ENCODE measurements at places on chromosomes 3 and 15.

DNA sequence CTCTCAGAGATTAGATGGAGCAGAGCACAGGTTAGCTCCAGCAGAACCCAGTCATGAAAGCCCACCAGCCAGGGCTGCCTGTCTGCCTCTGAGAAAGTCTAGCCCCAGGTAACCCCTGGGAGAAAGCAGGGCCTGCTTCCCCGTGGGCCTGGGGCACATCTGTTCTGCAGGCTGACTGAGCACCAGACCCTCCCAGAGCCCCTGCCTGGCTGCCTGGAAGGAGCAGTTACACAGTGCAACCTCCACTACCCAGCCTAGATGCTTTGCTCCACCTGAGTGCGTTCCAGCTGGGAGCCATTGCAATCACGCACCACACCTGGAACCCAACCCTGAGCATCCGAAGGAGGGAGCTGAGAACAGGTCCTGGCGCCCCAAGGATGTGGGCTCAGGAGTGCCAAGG is 24.7 kb upstream of the OR5K4 start:
- no peak for DNase-seq

- DNase-seq, result no peak
Measured at GRCh38 chr3:27456554-27456953, 27.6 kb downstream of the SLC4A7 start.

- no peak for DNase-seq
Measured at GRCh38 chr3:134801204-134801958, 6.3 kb downstream of the EPHB1 start.

GRCh38 chr15:40279437-40280141 is 3.3 kb downstream of the ANKRD63 start:
- peak; percentile 63 for DNase-seq

- no peak for DNase-seq
Measured at GRCh38 chr15:87971076-87971475, 285.5 kb downstream of the NTRK3 start.

DNA sequence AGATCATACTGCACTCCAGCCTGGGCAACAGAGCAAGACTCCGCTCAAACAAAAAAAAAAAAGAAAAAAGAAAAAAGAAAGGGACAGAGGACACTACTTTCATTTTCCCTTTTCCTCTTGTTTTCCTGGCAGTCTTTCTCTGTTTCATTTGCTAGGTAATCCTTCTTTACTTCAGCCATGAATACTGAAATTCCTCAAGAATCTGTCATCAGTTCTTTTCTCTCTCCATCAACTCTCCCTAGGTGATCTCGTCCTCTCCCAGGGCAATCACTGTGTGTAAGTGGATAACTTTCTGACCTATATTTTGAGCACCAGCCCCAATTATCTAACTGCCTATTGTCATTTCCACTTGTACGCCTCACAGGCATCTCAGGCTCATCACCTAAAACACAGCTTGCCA is 51.5 kb downstream of the TTC23 start:
- DNase-seq, result peak; percentile 12

- no peak for DNase-seq
Measured at GRCh38 chr3:82957696-82958095, 1196.3 kb upstream of the GBE1 start.

GRCh38 chr3:194472290-194472920 is 14.4 kb downstream of the ATP13A3 start:
- DNase-seq, result peak; percentile 90

DNA sequence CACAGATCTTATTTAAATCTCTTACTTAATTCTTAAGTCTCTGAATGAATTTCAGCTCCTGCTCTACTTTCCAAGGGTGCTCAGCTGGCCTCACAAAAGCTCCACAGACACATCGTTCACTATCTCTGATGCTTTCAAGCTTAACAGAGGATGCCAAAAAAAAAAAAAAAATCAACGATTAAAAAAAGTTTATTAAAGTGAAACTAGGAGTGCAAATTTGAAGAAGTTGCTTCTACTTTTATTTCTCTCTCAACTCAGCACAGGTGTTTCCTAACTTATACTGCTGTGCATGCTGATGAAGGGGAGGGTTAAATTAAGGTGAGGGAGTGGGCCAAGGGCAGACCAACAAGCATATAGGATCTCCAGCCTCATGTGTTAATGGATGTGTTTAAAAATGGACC is 157.2 kb downstream of the TIGIT start:
- DNase-seq, result no peak

GRCh38 chr15:32893421-32893820 is 175.6 kb downstream of the GREM1 start:
- DNase-seq, result no peak

DNA sequence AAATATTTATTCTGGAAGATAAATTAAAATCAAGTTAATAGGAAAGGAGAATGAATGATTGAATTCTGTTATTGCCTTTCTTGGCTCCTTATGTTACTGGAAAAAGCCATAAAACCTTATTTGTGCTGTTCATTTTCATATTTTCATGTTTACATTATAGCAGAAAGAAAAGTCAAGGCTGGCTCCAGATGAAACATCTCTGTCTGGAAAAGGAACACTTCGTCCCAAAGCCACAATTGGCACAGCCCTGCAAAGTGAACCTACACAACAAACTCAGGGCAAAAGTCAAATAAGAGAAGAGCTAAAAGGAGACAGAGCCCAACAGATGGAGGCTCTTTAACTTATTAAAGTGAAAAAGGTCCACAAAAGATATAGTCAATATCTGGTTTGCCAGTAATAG is 73.4 kb downstream of the GTPBP8 start:
- DNase-seq, result no peak

DNA sequence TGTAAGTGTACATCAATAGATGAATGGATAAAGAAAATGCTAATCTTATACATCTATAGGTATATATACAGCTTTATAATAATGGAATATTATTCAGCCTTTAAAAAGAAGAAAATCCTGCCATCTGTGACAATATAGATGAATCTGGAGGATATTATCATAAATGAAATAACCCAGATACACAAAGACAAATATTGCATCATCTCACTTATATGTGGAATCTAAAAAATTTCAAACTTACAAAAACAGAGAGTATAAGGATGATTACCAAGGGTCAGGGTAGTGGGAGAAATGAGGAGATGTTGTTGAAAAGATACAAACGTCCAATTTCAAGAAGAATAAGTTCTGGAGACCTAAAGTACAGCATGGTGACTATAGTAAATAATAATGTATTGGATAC is 85.4 kb upstream of the AGTR1 start:
- no peak for DNase-seq

DNA sequence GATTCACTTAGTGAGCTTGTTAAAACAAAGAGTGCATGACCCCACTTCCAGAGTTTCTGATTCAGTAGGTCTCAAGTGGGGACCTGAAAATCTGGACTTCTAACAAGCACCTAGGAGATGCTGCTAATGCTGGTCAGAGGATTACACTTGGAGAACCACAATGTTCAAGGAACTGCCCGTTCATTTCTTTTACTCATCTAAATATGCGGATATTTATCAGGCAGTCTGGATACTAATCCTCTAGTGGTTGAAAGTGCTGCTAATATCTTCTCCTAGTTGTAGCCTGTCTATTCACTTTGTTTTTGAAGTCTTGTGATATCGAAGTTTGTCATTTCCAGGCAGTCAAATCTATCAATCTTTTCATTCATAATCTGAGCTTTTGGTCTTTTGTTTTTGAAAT is 86.8 kb downstream of the RFX7 start:
- DNase-seq, result no peak

- DNase-seq, result no peak
Measured at GRCh38 chr15:89806559-89807550, 7.8 kb downstream of the ANPEP start.

DNA sequence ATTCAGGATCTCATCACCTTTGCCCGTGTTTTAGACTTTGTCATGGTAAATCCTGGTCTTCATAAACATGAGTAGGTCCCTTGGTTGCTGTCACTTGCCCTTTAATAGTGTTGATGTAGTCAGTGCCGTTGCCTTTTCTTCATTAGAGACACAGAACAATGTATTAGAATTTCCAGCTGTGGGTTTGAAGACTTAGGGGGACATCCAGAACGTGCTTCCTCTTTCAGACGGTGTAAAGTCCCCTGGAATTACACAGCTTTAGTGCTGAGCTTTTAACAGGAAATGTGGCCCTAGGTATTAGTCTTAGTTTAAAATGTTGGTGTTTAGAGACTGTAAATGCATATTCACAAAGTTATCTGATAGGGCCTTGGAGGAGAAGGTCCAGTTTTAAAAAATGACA is 8.8 kb upstream of the LRCH3 start:
- no peak for DNase-seq

DNA sequence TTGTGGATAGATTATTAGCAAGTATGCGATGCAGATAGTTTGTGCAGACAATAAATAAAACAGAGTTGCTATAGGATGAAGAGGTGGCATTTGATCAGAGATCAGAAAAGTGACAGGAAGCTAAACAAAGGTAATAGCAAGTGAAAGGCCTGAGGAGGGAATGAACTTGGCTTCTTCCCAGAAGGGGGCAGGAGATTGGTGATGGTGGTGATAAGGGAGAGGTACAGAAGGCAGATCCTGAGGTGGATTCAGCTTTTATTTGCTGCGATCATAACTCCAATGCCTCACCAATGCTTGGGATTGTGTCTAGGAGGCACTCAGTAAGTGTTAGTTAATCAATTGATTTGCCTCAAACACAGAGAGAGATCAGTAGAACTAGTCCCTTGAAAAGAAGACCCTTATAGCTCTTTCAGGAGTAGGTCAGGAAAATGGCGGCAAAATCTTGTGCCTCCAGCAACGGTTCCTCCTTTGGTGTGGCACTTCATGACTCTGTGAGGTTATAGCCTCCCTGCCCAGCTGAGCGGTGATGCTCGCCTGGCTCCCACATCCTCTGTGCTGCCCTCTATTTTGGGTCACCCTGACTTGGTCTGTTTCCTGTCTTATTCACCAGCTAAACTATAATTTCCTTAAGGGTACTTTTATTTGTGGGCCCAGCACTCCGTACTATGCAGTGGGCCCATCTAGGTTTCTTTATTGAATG is 37.5 kb downstream of the TGFBR2 start:
- DNase-seq, result no peak

- no peak for DNase-seq
Measured at GRCh38 chr15:38479266-38479665, 25.3 kb downstream of the FAM98B start.

- peak; percentile 29 for DNase-seq
Measured at GRCh38 chr3:14352002-14352627, 50.3 kb upstream of the SLC6A6 start.

- DNase-seq, result peak; percentile 57
Measured at GRCh38 chr3:164233951-164234350, 844.3 kb downstream of the SI start.

- DNase-seq, result no peak
Measured at GRCh38 chr15:93360318-93360717, 271.3 kb upstream of the RGMA start.

DNA sequence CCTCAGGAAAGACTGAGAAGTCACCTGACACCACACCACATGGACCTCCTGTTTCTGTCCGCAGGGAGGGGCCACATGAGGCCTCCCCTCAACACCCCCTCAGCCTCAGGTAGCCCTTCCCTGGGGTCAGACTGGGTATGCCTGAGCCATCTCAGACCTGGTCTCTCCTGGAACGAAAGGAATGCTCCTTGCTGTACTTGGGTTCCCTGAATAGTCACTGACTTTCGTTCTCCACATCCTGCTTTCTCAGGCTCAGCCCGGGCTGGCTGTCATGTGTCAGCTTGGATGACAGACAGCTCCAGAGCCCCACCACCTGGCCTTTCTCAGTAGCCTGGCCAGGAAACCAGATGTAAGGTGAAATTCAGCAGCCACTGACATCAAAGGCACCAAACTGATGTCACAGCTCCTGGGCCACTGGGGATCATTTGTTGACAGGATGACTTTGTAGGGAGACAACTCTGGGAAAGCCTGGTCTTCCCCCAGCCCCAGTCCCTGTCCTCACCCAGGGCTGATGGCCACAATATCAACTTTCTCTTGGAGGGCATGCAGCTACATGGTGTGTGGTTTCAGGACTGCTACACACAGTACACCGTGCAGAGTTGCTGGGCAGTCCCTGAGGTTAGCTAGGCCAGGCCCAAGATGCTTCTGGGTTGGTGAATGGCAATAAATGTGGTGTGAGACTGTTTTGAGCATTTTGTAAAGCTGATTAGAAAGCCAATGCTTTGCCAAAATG is 141.4 kb upstream of the MRPS22 start:
- peak; percentile 24 for DNase-seq

- DNase-seq, result no peak
Measured at GRCh38 chr3:113571360-113571759, 39.0 kb downstream of the SIDT1 start.

GRCh38 chr3:156148345-156148945 is 28.1 kb downstream of the KCNAB1 start:
- DNase-seq, result no peak

GRCh38 chr3:12155828-12156227 is 2.9 kb downstream of the TIMP4 start:
- DNase-seq, result peak; percentile 82

DNA sequence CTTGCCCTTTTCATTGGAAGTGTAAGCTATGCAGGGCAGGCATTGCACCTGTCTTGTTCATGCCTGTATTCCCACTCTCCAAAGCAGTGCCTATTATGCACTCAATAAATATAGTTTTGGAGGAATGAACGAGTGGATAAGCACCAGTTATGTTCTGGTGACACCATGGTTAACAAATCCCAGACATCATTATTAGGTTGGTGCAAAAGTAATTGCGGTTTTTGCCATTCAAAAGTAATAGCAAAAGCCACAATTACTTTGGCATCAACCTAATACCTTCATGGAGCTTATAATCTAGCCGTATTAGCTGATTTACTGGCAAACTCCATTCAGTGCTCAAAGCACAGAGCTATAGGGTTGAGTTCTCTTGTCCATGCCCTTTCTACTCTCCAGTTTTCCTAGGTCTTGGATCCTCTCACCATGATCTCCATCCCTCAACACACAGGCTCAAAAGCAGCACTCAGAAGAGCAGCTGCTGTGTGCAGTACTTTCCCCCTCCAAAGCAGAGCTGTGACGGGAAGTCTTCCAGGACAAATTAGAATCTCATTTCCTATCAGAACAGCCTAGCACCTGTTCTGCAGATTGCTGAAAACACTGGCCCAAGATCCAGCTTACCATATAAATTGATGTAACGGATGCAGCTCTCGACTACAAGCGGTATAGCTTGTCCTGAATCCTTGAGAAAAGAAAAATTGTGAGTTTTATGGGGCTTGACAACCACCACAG is 63.2 kb upstream of the RAD18 start:
- no peak for DNase-seq

DNA sequence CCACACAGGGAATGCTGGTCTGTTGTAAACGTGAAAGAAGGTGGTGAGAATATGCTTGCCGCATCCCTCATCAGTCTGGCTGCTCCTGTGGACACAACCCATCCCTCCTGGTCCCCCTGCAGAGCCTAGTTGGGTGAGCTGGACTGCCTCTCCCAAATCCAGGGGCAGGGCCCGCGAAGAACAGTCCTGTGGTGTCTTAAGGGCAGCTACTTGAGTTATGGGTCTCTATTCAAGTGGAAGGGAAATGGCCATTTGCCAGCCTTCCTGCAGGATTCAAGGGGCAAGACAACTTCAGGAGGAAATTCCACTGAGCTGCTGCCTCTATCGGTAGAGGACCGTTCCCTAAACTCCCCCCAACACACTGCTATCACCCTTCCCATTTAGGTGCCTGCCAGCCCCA is 98.9 kb downstream of the IQSEC1 start:
- DNase-seq, result no peak

- no peak for DNase-seq
Measured at GRCh38 chr3:113276751-113277080, 65.4 kb downstream of the BOC start.

All from ELR (cell line).